Panc1 (cell line): ENCODE measurements at places on chromosomes 1 and 21.

DNA sequence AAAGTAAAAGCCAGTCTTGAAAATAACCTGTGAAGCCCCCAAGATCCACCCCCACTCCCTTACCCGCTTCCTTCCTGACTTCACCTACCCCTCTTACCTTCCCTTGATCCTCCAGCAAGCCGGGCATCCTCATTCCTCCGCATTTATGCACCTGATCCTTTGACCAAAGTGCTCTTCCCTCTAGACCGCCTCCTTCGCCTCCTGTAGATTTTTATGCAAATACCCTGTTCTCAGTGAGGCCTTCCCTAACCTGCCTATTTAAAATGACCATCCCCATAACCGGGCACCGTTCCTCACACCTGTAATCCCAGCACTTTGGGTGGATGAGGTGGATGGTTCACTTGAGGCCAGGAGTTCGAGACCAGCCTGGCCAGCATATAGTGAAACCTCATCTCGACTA lies 1.1 kb upstream of the NENF start:
- no peak for DNase-seq

- no peak for DNase-seq
Observed at GRCh38 chr1:92940541-92940940, 20.7 kb downstream of the DIPK1A start.

GRCh38 chr1:164577291-164577690 lies 18.3 kb downstream of the PBX1 start:
- DNase-seq: no peak

DNA sequence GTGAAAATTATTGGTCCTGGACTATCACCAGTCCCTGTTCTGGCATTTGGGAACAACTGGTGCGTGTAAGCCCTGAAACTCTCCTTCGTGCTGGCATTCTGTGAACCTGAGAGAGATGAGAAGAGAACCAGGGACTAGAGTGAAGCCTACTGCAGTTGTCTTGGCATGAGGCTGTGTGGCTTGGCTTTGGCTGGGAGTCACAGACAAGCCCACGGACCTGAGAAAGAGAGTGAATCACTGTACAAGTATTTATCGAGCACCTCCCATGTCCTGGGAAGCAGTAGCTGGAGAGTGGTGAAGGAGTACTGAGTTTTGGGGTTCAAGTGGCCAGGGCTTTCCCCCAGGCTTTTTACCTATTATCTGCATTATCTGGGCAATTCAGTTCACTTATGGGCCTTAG lies 63.3 kb downstream of the FGGY start:
- DNase-seq: no peak

- DNase-seq: no peak
Observed at GRCh38 chr1:59263111-59263510, 33.8 kb upstream of the FGGY start.

GRCh38 chr1:165855010-165855838 lies 27.8 kb downstream of the UCK2 start:
- no peak for DNase-seq

DNA sequence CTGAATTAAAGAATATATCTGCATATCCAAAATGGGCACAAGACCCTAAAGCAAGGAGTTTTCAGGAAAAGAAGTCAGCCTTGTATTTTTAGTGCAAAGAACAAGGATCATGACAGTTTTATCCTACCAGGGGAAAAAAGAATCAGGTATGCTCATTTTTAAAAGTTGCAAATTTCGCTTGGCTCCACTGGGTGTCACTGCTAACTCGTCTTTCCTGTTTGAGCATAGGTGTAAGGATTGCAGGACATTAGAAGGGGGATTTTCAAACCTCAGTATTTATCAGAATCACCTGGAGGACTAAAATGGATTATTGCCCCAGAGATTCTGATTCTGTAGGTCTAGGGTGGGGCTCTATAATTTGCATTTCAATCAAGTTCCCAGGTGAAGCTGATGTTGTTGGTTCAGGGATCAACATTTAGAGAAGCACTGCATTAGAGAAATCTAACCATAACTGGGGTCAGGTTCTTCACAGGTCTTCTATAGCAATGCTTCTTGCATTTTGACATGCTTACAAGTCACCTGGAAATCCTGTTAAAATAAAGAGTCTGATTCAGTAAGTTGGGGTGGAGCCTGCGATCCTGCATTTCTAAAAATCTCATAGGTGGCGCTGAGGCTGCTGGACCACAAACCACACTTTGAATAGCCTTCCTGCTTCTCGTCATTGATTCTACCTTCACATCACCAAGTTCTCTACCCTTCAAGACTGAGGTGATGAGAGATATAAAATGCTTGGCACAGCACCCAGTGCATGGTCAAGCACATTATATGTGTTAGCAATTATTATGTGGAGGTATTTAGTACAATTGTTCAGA lies 39.6 kb downstream of the NUF2 start:
- no peak for DNase-seq

- DNase-seq: no peak
Observed at GRCh38 chr1:167669209-167670124, 39.4 kb downstream of the RCSD1 start.

DNA sequence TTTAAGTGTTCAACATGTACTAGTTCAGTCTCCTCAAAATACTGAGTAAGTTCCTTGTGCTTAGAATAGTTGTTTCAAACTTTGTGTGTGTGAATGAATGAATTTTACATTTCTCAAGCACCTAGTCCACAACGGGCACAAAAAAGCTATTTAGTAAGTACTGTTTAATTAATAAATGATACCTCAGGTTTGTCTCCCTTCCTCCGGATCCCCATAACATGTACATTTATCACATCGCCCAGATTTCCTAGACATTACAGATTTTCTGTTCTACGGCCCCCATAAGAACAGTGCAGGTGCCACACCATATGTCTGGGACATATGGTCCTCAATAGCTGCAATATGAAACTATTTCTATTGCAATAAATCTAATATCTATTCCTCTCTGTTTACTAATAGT lies 1.3 kb upstream of the TTF2 start:
- no peak for DNase-seq

DNA sequence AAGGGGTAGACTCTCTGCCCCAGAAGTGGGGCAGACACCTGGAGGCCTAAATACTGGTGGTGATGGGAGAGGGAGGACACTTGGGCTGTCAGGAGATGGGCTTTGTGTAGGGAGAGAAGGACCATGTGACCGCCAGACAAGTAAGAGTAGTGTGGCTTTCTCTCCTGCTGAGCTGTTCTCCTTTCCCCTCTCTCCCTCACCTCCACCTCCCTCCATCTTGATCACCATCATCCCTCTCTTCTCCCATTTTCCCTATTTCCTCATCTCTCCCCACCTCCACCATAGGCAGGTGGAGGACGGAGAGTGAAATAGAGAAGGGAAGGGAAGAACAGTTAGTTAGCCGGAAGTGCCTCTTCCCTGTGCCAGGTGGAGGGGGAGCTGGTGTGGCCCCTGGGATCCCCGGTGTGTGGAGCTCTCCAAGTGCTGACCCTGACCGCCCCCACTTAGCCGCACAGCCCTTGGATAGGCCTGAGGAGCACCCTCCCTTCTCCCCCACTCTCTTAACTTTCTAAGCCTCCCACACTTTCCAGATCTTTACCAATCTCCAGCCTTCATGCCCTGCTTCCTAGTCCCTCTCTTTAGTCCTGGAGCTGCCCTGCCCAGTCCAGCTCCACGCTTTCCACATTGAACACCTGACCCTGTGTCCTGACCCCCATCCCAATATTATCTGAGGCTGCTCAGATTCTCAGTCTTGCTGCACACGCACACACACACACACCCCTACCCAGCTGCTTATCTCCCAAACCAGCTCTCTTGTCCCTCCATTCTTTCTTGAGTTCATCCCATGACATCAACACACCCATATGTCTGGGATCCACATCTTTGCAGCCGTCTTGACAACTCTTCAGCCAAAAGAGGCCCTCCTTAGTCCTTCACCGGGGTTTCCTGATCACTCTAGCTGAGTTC lies 1.5 kb downstream of the CELF3 start:
- DNase-seq: no peak

DNA sequence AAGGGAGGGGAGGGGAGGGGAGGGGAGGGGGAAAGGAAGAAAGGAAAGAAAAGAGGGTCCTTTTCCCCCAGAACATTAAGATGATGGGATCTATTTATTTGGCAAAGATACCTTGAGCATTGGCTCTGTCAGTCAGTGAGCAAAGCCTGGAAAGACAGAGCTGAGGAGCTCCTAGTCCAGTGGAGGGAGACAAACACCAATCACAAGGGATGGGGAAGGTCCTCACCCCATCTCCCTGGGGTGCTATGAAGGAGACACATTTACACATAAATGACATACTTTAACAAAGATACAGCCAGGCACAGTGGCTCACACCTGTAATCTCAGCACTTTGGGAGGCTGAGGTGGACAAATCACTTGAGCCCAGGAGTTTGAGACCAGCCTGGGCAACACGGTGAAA lies 154.9 kb upstream of the TIAM1 start:
- DNase-seq: no peak

GRCh38 chr1:8465013-8465412 lies 147.1 kb downstream of the SLC45A1 start:
- DNase-seq: no peak

DNA sequence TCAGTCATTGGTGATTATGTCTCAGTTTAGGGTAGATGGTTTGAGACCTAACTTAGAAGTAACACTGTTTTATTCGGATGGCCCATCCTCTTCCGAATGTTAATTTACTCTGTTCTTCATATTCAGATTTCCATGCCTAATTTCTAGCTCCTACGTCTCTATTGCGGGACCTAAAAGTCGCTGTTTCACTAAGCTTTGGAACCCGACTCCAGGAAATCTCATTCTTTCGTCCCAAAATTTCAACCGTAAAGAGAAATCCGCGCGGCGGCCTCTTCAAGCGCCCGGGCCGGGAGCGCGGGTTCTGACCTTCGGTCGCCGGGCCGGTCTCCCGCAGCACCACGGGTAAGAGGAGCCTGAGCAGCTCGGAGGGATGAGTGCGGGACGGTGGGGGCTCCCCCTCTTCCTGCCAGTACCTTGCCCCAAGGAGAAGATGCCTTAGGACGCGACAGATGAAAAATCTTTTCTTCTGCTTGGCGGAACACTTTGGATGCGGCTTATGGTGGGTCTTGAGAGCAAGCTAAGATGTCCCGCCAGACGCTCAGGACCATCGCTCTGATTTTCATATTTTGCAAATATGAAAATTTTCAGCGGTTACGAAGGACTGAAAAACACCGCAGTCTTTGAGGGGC lies 128.7 kb downstream of the PPIAL4G start:
- DNase-seq: no peak

- no peak for DNase-seq
Observed at GRCh38 chr1:175287377-175287776, 94.8 kb upstream of the KIAA0040 start.

DNA sequence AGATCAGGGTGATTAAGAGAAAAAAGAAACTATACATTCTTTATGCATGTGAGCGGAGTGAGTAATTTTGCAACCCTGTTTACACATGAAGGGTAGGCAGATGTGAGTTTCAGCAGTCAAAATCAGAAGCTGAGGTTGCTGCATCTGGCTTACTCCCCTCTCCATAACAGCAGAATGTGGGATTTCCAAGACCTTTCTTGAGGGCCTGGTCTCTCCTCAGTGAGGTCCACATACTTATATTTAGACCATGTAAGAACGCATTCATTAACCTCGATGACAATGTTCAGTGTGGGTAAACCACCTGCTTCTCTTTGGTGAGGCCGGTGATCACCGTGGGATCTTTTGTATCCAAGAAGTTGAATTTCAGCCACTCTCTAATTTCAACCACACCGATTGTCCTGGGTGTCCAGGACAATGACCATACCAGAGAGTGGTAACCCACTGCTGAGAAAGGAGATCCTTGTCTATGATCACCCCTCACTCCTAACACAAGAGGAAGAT lies 18.7 kb upstream of the RAP1A start:
- DNase-seq: no peak

DNA sequence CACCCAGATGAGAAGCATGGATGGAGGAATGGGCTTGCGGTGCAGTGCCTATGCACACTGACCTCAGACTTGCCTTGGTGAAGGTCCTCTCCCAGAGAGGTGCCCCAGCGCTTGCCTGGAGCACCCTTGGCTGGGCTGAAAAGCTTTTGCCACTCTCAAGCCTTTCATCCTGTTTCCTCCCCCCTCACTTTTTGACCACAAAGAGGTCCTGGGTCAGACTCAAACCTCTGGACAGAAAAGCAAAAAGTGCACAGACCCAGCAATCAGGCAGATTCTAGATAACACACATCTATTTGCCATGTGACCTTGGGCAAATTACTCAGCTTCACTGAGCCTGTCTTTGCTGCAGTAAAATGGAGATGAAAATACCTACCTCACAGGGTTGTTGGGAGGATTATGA lies 7.3 kb downstream of the TMEM35B start:
- DNase-seq: no peak

GRCh38 chr1:227744668-227745067 lies 9.4 kb downstream of the SNAP47 start:
- DNase-seq: no peak

- DNase-seq: no peak
Observed at GRCh38 chr1:54968551-54968950, 11.9 kb upstream of the TMEM61 start.

GRCh38 chr1:154219541-154219940 lies 1.2 kb upstream of the UBAP2L start:
- no peak for DNase-seq

DNA sequence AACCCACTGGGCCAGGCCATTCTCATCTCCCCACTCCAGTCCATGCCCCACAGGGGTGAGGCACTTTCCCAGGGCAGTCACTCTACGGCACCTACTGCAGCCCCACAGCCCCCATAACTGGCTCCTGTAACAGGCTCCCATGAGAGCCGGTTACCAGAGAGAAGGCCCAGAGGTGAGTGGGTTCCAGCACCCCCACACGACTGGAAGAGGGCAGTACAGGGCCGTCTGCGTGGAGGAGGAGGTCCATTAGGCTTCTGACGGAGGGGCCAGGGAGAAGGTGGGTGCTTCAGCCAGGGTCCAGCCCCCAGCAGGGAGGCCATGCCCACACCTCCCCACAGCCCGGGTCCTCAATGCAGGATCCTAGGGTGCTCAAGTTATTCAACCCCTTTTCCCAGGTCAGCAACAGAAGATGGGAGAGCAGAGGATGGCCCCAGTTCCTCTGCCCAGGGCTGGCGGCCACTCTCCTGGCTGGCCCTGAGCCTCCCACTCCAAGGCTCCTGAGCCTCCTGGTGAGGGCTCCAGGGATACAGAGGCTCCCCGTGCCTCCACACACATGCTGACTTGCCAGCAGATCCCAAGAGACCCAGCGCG lies 1.6 kb downstream of the ACAP3 start:
- no peak for DNase-seq

DNA sequence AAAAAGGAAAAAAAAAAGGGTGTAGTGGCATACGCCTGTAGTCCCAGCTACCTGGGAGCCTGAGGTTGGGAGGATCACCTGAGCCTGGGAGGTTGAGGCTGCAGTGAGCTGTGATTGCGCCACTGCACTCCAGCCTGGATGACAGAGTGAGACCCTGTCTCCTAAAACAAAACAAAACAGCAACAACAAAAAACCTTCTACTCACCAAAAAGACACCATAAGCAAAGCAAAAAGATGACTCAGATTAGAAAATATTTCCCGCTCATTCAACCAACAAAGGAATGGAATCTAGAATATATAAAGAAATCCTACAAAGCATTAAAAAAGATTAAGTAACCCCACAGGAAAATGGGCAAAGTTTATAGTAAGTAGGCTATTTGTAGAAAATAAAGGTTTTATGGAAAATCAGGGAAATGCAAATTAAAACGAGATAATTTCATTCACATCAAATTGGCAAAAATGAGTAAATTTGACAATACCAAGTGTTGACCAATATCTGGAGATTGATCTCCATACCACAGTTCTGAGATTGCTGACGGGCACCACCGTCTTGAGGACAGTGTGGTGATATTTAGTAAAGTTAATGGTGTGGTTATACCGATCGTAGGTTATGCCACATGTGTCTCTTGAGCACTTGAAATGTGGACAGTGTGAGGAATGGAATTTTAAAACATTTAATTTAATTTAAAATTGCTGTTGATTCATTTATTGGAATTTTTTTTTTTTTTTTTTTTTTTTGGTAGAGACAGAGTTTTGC lies 54.0 kb downstream of the PIK3CD start:
- no peak for DNase-seq

- no peak for DNase-seq
Observed at GRCh38 chr1:11703357-11704193, 12.1 kb downstream of the DRAXIN start.
